ENCODE measurements at places on chromosomes 5 and 9.

DNA sequence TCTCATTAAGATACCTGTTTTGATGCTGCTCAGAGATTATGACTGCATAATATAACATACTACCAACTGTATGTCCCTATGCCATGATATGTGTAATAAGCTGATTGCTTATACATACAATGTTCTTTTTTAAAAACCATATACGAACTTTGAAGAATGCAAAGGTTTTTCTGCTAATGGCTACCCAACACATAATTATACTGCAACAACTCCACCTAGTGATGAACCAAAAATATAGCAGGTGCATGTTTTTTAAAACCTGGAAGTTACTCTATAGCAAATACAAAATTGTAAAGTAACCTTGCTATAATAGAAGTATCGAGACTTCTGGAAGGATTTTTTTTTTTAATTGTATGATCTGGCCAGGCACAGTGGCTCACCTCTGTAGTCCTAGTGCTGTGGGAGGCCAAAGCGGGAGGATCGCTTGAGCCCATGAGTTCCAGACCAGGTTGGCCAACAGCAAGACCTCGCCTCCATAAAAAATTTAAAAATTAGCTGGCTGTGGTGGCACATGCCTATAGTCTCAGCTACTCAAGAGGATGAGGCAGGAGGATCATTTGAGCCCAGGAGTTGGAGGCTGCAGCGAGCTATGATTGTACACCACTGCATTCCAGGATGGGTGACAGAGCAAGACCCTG lies 49.1 kb downstream of the HOMER1 start:
- peak; percentile 17 for DNase-seq

- no peak for DNase-seq
These were observed 116.5 kb downstream of the GDNF start for GRCh38 chr5:37723162-37723961.

GRCh38 chr5:77957931-77958521 lies 181.9 kb upstream of the TBCA start:
- no peak for DNase-seq

DNA sequence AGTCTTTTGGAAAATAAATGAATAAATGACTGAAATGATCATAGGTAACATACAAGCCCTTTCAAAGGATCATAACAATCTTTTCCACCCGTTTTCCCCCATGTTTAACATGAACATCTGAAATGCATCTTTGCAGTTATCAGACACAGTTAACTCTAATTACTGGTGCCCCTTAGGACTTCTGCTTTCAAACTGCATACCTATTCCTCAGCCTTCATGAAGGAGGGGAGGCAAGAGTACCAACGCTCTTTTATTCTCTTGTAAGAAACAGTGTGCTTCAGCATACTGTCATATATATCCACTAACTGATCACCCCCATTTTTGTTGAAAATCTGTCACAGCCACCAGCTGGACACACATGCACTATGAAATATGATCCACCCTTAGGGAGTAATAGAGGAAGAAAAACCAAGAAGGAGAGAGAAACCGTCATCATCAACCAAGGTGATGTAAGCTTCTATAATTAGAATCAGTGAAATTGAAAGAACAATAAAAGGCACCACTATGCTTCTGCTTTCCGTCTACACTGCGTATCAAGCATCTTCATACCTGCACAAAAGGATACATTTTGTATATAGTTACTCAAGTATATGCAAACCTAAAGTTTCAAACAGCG lies 98.7 kb downstream of the RAPGEF6 start:
- DNase-seq: peak; percentile 14

DNA sequence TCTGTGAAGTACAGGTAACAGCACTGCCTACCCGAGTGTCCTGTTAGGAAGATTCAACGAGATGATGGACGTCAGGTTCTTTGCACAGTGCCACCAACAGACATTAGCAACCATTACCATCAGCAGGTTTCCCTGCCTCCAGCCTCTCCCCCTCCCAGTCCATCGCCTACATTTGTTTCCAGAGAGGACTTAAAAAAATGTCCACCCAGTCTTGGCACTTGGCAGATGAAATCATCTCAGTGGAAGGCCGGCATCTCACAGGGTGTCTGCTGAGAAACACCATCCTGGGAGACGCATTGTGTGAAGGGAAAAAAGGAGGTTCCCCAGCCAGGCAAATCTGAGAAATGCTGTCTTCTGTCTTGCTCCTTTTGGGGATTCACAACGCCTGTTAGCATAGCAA lies 58.2 kb downstream of the CRB2 start:
- no peak for DNase-seq

DNA sequence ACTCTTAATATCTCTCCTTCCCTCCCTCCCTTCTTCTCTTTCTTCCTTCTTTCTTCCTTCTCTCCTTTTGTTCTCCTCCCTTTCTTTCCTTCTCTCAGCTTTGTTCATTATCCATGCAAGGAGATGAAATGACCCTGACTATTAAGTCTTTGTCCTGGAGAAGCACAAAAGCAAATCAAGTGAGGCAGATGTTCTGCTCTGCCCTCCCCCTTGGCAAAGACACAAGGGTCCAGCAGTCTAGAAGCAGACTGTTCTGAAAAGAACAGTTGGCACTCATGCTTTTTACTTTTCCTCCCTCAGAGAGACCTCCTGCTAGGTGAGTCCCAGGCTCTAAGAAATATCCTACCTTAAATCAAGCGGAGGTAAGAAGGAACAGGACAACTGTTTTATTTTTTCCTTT lies 1067.6 kb upstream of the DMAC1 start:
- DNase-seq: no peak

DNA sequence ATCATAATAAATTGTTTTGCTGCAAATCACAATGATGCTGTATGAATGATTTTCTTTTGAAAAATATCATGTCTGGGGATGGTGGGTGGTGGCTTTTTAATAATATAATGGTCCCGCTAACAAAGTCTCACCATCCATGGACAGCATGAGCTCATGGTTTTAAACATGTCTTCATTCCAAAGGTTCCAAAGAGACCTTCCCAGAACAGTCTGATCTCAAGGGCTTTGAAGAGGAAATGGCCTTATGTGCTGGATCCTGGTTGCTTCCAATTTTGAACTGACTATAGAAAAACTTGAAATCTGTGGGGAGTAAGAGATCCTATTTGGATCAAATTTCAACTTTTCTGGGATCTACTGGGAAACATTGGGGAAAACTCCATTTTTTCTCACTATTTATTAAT lies 121.8 kb downstream of the ADAMTS12 start:
- DNase-seq: no peak

DNA sequence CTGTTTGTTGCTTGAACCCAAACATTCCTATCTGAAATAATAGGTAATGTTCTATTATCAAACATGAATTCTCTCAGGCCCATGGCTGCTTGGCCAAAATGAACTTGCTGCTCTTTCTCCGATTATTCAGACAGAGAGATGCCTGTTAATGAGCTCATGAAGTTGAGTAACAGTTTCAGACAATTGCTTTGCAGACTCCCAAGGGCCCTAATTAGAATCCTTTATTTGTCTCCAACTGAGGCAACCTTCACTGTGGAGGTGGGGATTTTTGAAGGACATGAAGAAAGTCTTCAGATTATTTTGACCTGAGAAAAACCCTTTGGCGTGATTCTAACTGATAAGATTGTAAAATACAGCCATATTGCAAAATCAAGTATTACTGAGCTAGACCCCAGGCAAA lies 466.7 kb downstream of the NFIB start:
- DNase-seq: no peak

- DNase-seq: no peak
These were observed 181.4 kb downstream of the LURAP1L start for GRCh38 chr9:12956261-12956660.

GRCh38 chr9:13587571-13587970 lies 308.1 kb upstream of the MPDZ start:
- DNase-seq: no peak
